ENCODE measurements at places on chromosomes 2 and 18.
A peak's percentile ranks its signal among the peaks of the same experiment; 100 is the strongest.

GRCh38 chr2:181738563-181738962 lies 58.2 kb upstream of the NEUROD1 start:
- DNase-seq, result no peak

DNA sequence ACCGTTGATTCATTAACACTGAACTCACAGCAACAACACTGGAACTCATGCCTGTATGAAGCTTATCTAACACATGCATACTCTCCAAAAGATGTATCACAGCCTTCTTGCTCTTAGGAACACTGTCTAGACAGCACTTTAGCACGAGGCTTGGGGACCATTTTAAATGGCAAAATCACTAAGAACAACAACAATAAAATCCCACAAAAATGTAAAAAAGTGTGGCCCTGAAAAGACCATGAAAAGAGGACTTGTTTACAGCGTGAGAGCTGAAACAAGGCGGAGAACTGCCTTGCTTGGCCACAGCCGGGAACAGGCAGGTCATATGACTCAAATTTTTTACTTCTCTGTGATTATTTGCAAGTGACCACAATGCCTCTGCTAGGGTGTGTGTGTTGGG lies 48.1 kb downstream of the CHN1 start:
- no peak for DNase-seq

DNA sequence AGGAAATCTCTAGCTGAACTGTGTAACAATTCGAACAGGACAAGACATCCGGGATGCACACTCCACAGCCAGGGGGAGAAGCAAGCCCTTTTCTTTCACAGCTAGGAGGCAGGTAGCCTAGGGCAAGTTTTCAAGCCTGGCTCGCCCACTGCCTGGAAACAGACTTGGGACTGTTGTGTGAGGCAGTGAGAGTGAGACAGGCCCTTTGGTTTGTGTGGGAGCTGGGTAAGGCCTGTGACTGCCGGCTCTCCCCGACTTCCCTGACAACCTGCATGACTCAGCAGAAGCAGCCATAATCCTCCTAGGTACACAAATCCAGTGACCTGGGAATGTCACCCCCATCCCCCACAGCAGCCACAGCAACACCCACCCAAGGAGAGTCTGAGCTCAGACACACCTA lies 179.7 kb downstream of the WDPCP start:
- no peak for DNase-seq

DNA sequence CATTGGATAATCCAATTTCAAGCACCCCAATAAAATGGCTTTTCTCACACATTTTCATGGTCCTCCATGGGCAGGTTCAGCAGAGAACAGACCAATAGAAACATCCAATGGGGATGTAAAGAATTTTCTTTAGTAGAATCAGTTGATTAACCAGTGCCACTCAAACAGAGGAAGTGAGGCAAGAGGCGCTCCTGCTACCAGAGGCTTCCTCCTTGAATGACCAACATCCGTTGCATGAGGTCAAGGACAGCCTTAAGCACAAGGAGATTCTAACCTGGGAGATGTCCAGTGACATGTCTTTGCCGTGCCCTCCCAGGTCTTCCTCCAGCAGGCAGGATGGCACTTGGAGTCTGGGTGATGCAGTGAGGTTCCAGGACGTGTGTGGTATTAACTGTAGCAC lies 146.6 kb downstream of the PIEZO2 start:
- no peak for DNase-seq

DNA sequence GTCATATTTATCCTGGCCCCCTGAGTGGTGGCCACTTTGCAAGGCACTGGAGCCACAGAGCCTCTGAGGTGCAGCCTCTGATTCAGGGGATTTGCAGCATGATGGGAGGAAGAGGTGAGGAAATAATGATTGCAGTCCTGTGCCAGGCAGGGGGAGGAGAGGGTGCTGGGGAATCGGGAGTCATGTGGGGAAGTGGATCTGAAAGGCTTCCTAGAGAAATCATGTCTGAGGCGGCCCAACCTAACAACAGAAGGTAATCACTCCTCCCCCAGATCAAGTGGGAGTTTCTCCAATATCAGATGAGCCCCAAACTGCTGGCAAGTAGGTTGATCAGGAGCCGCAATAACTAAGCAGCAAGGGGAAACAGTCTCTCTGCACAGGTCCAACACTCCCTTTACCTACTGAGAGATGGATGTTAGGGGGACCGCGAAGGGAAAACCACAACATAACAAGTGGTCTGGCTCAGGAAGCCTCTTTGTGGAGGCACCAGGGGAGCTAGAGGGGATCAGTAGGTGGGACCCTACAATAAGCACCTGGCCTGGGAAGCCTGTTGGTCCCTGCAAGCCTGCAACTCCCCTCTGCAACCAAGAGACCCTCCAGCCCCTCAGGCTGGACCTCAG lies 71.8 kb upstream of the NPAS2 start:
- DNase-seq, result no peak

DNA sequence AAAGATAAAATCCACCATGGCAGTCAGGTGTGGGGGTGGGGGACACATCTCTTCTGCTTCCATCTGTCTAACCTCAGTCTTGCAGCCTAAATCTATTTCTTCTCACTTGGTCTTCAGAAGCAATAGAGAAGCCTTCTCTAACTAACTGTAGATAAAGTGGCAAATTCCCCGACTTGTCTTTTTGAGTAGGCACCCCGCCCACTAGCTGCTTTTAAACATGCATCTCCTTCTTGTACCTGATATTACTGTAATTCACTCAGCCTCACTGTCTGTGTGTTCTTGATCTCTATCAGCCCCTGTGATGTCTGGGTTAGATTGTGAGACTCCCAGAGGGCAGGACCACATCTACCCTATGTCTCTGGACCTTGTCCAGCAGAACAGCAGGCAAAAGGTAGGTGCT lies 6.8 kb downstream of the MARCHF4 start:
- no peak for DNase-seq

GRCh38 chr2:98458667-98459380 lies 14.2 kb downstream of the INPP4A start:
- DNase-seq, result no peak

DNA sequence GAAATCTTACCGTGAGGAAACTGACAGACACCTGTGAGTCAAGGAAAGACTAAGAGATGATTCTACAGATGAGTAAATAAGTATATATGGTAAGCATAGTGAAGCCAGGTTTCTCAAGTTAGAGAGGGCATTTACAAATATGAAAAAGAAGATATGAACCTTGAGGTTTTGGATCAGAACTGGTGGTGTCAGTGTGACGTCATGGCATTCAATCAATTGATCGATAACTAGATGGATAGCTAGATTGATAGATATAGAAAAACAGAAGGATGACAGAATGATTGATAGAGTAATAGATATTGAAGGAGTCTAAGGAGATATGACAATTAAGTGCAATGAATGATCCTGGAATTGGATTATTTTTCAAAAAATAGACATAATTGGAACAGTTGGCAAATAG lies 350.2 kb upstream of the MC4R start:
- DNase-seq, result no peak

DNA sequence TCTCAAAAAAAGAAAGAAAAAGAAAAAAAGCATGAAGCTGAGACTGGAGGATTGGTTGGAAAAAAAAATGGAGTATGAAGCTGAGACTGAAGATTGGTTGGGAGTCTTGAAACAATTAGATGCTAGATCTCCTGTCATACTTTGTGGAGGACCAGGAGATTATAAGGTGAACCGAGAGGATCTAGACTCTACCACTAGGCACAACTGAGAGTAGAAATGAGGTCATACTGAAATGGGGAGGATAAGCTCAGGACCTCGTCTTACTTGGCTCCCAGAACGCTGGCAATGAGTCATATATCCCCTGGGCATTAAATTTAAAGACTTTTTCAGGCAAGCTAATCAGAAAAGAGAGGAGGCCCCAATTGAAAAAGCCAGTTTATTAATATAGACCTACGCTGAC lies 3.3 kb upstream of the ORC2 start:
- peak; percentile 24 for DNase-seq

DNA sequence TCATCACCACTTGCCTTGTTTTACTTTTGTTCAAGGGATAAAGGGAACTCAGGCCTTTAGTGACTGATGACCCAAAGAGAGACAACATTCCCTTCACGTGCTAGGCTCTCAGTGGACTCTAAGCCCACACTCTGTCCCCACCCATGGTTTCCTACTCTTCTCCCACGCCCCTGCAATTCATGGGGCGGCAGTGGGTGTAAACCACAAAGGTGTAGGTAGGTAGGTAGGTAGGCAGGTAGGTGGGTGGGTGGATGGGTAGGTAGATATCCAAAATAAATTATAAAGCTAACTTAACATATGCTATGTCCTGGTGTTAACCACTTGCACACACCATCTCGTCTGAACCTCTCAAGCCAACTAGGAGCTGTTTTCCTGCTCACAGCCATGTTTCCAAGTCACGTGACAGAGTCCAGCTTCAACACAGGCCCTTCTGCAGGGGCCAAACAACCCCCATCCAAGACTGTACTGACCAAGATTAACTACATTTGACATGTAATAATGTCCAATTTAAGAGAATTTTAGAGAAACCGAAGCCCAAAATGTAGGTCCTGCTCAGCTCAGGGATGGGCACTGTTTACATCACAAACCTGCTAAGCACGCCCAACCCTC lies 33.7 kb downstream of the DNMT3A start:
- no peak for DNase-seq

DNA sequence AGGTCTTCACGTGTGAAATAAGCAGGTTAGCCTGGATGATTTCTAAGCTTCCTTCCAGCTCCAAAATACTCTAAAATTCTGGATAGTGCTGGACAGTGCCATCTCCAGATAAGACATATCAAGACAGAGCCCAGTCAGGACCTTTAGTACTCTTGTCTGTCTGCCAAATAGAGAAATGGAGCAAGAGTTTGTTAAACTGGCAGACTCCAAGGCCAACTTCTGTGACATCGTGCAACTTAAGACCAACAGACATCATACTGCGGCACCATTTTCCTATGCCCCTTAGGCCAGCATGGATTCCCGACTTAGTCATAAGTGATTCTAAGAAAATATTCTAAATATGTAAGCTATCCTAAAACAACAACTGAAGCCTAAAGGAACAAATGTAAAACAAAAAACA lies 118.6 kb downstream of the RBMS1 start:
- DNase-seq, result no peak

DNA sequence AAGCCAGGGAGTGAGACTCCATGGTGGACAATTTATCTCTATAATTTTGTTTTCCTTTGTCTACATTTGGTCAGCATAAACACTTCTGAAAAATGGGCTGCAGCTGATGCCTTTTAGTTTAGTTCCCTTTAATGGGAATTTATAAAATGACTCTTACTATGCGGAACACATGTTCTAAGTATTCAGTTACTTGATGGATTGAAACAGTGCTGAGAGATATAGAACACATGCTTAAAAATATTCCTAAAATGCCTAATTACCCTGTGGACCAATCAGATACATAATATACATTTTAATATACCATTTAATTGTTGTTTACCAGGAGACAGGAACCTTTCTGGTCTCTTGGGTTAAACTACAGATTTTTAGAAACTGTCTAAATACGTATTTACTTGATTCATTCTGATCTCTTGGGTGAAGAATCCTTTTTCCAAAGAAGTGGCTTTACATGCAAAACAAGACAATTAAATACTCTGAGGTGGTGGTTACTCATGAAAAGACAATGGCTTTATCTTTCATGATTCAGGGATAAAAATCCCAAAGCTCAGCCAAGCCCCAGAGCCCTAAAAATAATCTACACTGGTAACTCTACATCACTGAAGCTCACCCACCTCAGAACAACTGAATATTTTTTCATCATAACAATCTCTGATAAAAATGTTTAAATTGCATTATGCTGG lies 128.1 kb upstream of the SERTAD2 start:
- DNase-seq, result no peak

- no peak for DNase-seq
Observed at GRCh38 chr2:220394433-220394832, 767.0 kb downstream of the SLC4A3 start.

- DNase-seq, result no peak
Observed at GRCh38 chr2:193377789-193378188, 1183.1 kb upstream of the TMEFF2 start.

- DNase-seq, result no peak
Observed at GRCh38 chr2:33419581-33420200, 56.8 kb upstream of the RASGRP3 start.

- no peak for DNase-seq
Observed at GRCh38 chr2:18311420-18312195, 248.8 kb downstream of the RDH14 start.

DNA sequence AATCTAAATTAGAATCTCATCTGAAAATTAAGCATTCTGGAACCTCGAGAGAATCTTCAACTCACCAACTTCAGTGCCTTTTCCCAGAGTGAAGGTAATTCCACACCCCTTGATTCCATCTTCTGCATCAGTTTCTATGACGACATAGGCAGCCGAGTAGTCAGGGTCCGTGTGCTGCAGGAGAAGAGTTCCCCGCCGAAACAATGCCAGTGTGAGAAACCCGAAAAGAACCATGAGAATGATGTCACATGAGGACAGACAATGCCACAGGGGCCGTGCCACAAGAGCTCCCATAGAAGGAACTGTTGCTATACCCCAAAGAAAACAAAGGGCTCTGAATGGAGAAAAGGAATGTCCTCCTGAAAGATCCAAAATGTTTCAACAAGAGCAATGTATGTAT lies 6.0 kb downstream of the ENOSF1 start:
- DNase-seq, result no peak

DNA sequence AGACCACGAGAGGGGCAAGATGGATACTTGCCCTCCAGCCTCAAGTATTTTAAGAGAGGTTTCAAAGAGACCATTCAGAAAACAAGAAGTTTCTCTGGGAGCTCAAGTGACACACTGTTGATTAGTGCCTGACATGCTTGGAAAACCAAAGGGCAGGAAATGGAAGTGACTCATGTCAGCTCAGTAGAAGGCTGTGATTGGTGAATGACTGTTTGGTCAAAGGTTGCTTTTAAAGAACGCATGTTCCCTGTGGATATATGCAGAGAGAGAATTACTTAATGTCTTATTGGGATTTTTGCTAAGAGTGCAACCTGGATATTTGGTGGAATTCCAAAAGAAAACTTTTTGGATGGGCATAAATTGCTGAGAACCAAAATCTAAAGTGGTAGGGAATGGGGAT lies 549.9 kb downstream of the XIRP2 start:
- no peak for DNase-seq

GRCh38 chr2:233448220-233448559 lies 93.9 kb downstream of the DGKD start:
- no peak for DNase-seq

DNA sequence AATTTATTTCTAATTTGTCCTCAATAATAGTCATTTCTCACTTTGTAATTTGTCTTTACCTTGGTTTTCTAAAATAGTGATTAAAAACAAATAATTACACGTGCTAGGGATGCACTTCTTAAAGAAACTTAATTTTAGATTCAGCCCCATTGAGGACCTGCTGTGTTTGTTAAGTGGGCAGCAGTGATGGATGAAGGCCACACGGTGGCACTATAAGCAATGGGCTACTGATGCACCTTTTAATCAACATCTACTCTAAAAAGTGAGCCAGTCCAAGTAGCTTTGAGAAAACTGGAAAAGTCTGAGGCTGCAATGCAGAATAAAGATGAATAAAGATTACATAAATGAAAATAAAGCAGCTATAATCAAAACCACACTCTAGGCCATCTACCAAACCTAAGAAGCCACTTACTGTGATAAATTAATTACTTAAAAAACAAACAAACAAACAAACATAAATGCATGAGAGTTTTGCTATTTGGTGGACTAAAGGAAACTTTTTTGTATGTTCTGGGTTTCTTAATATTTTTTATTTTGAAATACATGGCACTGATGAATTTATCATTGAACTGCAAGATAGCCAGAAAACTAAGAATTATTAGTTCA lies 89.3 kb downstream of the PDE11A start:
- peak; percentile 43 for DNase-seq

All from activated CD4-positive, alpha-beta T cell treated with anti-CD3 and anti-CD28 coated beads, Interleukin-2, Interleukin-4, amounts not matched to agents 100 ng/mL and 50 ng/mL, durations not matched to agents 16 hours and 8 hours (primary cell).